ENCODE measurements at places on chromosomes 6 and 20.

DNA sequence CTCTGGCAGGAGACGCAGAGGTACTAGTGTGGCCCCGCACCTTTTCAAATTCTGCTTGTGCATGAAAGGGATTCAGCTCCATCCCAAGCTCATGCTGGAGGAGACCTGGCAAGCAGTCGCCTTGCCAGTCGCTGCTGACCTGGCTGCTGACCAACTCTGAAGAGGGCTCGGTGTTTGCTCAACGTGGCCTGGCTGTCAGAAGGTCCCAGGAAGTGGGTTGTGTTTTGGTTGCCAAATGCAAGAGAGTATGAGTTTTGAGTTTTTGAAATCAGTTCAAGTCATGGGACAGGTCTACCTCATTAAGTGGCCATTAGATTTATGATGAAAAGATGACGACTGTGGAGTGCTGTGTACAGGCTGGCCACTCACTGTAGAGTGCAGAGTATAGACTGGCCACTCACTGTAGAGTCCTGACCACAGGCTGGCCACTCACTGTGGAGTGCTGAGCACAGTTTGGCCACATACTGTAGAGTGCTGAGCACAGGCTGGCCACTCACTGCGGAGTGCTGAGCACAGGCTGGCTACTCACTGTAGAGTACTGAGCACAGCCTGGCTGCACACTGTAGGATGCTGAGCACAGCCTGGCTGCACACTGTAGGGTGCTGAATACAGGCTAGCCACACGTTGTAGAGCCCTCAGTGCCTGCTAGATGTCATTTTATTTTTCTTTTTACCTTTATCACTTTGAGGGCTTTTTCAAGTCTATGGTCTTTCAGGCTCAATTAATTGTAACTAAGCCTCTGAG lies 193.9 kb downstream of the ZNF217 start:
- DNase-seq: no peak

GRCh38 chr20:37838769-37839431 lies 64.0 kb upstream of the VSTM2L start:
- no peak for DNase-seq

DNA sequence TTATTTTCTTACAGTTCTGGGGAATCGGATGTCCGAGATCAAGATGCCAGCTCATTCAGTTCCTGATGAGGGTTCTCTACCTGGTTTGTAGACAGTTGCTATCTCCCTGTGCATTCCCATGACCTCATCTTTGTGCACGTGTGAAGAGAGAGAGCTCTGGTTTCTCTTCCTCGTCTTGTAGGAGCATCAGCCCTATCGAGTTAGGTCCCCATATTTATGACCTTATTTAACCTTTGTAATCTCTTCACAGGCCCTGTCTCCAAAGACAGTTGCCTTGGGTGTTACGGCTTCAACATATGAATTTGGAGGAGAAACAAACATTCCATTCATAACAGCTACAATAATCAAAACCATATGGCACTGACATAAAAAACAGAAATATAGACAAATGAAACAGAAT lies 455.3 kb downstream of the HACE1 start:
- DNase-seq: no peak

GRCh38 chr6:1724616-1725015 lies 114.9 kb downstream of the FOXC1 start:
- DNase-seq: no peak

DNA sequence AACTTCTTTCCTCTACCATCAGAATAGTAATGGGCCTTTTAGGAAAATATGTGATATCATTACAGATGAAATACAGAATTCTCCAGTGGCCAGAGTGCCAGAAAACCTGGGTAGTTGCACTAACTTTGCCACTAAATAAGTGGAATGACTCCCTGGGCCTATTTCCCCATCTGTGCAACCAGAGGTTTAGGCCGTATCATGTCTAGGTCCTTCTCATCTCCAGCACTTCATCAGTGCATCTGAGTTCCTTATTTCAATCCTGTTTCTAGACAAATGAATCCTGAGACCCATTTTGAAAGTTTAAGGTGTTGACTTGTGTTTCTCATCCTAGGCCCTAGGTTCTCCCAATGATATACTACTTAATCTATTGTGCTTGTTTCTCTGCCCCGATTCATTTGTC lies 236.2 kb downstream of the CD83 start:
- no peak for DNase-seq

DNA sequence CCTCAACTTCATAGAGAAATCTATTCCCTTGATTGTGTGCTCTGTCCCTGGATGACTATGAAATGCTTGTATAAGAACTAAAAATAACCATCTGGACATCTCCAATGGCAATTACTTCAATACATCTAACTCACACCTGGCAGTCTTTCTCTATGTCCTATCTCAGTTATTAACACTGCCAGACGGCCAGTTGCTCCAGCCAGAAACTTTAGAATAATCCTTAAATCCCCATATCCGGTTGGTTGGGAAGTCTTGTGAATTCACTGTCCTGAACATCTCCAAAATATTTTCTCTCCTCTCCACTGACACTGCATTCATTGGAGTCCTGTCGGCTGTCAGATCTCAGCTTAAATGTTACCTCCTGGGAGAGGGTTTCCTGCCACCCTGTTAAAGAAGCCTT lies 12.2 kb upstream of the LAMA2 start:
- no peak for DNase-seq

- DNase-seq: no peak
Observed at GRCh38 chr6:142684371-142684770, 260.6 kb downstream of the HIVEP2 start.

DNA sequence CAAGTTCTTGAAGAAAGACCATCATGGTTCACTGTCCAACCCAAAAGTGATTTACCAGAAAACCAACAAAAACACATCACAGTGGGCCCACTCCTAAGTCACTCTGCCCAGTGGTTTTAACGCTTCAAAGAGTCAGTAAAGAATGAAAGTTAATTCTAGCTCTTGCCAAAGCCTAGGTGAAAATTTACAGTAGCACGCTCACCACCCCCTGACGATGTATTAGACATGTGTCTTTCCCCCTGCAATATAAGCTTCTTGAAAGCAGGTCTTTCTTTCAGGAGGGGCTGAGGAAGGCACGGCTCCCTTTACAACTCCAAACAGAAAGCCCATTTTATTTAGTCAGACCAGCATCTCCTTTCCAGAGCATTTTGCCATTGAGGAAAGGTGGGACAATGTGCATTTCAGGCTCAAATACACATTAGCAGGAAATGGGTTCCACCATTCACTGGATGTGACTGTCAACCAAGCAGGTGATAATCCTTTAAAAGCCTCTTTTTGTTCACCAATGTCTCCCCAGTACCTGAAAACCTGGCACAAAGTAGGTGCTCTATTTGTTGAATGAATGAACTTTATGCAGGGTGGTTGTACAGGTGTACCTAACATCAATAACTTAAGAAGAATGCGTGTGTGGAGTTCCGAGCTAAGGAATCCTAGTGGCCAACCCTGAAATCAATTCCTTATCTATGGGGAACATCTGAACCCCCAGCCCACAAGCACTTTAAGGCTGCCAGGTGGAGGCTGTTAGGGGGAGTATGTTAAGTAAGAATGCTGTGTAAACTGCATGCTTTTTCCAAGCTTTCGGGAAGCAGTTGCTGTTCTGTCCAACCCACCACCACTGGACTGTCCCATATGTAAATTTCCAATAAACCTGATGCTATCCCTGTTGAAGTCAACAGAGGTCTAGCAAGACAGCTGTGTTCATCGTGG lies 11.4 kb downstream of the EZR start:
- DNase-seq: no peak

Measured in T-helper 1 cell (primary cell).